ENCODE measurements at places on chromosomes 6 and 20.
A peak's percentile ranks its signal among the peaks of the same experiment; 100 is the strongest.

GRCh38 chr6:106444777-106445507 is 84.4 kb downstream of the CRYBG1 start:
- peak; percentile 74 for DNase-seq

GRCh38 chr20:31604567-31605030 is 490 bp upstream of the ID1 start:
- DNase-seq, result no peak

DNA sequence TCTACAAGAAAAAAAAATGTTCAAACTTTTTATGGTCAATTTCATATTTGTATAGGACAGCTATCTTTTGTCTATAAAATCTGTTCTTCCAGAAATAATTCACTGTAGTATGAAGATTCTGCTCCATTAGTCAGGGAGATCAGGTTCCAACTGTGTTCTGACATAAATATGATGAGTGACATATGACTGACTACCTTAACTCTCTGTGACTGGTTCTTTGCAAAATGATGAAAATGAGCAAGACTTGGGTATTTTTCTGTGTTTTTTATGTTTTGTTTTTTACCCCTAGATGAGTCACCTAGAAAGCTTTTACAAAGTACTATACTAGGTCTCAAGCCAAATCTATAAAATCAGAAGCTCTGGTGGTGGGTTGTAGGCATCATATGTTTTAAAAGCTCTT is 229.6 kb downstream of the MMUT start:
- DNase-seq, result no peak

DNA sequence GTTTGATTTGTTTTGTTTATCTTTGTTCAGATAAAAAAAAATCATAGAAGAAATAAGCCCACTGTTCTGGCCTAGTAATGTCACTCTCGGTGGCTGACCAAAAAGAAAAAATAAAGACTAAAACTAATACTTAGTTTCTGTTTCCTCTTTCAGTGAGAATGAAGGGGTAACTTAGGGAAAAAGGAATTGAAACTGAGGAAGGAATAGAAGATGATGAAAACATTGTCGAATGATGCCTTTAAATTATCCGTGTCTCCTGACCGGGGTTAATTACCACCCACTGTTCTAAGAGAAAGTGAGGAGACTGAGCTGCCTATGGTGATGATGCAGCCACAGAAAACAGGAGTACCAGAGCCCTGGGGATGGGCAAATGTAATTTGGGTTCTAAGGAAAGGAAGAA is 73.1 kb downstream of the PTCHD4 start:
- no peak for DNase-seq

DNA sequence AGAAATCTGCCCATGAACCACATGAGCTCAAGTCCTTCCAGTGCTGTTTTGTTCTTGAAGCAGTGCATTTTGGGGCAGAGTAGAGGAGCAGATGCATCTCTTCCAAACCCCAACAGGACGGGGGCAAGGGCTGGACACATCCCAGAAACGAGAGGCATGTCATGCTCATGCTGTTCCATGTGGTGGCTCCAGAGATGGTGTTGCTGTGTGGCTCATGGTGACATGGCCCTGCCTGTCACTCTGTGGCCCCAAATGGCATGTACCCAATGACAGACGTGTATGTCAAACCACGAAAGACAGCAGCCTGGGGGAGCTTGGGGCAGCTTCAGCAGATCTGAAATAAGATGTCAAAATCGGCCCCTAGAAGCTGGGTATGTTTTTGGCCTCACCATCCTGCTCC is 46.3 kb downstream of the NRN1 start:
- DNase-seq, result no peak

- no peak for DNase-seq
These were observed at the start of gene SSTR4 for GRCh38 chr20:23034721-23035671. Gene SSTR4 (plus strand): TSS chr20:23035312. CDS start chr20:23035484, 172 bp downstream.

- DNase-seq, result no peak
These were observed 35.0 kb upstream of the CD93 start for GRCh38 chr20:23120936-23121750.

DNA sequence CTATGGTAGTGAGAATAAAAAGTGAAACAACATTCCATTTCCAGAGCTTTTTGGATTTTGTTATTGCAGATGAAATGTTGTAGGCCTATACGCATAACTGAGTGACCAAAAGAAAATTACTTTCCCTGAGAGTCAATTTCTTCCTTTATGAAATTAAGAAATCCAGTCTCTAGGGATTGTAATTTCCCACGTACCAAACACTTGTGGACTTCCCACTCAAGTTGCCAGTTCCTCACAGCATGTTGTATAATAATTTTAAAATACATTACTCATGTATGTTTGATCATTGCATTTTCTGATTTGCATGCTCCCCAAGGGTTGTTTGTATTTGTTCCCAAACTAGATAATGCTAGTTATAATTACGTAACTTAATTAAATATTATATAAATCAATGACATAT is 12.0 kb upstream of the PRDM1 start:
- no peak for DNase-seq

- no peak for DNase-seq
These were observed 10.8 kb upstream of the CPNE5 start for GRCh38 chr6:36850021-36850420.

GRCh38 chr6:40325041-40325440 is 262.1 kb downstream of the LRFN2 start:
- no peak for DNase-seq

GRCh38 chr6:31776989-31777666 is at the start of gene VWA7:
Gene VWA7 (minus strand): TSS chr6:31777328. CDS start chr6:31776779, 549 bp downstream.
- peak; percentile 41 for DNase-seq

DNA sequence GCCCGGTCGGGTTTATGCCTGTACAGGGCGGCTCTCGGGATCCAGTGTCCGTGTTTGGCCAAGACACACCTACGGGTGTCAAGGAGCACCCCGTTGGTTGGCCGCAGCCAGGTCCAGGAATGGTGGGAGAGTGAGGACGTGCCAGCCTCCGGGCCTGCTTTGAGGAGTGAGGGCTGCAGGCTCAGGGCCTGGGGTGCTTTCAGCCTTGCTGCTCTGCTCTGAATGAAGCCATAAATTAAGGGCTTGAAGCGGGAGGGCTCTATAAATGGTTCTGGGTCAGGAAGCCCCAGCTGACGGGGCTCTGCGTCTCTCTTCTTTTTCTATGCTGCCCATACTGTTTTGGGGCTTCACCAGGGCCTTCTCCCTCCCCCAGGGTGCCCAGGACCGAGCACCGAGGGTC is 15.1 kb downstream of the GATA5 start:
- DNase-seq, result no peak

DNA sequence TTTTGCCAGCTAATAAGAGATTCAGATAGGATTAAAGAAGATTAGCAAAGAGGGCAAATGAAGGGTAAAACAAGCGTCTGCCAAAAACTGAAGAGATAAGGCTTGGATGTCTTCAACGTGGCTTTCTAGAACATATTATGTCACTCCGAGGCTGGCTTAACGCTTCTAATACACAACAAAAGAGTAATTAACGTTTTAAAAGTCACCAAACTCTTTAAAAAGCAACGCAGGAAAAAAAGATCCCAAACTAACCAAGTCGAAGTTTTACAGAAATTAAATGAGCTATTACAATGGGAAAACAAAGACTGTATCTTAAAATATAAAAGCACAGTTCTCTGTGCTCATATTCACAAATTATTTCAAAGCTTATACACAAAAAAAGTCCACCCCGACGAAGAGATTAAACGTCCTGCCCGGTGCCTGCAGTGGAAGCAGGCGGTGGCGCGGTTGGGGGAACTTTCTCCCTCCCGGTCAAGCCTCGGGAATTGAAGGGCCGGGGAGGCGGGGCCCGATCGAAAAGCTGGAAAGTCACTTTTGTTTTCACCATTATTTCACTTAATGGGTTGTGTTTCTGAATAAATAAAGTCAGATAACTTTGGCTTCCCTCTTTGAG is 1.2 kb downstream of the MAK start:
- DNase-seq, result peak; percentile 12

DNA sequence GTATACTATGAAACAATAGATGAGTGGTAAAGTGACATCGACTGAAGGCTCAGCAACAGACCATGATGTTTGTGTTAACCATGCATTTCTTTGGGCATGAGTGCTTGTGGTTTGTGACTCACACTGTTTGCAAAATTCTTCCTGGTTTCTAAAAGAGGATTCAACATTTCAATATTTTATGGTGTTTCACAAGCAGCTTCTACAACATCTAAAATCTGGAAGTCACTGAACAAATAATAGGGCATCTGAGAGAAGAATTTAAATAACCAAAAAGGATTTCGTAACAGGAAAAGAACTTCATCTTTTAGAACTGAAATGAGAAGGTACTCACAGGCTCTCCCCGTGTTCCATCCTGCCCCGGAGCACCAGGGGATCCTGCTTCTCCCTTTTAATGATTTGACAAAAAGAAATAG is 146.2 kb downstream of the COL21A1 start:
- DNase-seq, result no peak

- no peak for DNase-seq
These were observed 83.7 kb upstream of the ZFP64 start for GRCh38 chr20:52275181-52275691.

- peak; percentile 80 for DNase-seq
These were observed at the start of gene HRH3 for GRCh38 chr20:62219992-62220665. Gene HRH3 (minus strand): TSS chr20:62220278. CDS start chr20:62219970, 308 bp downstream.

DNA sequence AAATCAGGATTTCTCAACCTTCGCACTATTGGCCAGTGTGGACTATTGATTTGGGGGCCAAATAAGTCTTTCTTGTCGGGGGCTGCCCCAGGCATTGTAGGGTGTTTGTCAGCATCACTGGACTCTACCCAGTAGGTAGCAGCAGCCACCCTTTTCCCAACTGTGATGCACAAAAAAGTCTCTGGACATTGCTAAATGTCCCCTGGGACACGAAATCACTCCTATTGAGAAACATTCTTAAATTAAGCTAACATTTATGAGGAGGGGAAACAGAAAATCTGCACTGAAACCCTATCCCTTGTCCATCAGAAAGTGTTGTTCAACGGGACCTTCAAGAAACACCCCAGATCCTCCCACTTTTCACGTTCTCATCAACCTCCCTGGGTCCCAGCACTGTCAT is 54.2 kb downstream of the NFATC2 start:
- no peak for DNase-seq

- DNase-seq, result no peak
These were observed 644.5 kb upstream of the HS3ST5 start for GRCh38 chr6:114987281-114987680.

DNA sequence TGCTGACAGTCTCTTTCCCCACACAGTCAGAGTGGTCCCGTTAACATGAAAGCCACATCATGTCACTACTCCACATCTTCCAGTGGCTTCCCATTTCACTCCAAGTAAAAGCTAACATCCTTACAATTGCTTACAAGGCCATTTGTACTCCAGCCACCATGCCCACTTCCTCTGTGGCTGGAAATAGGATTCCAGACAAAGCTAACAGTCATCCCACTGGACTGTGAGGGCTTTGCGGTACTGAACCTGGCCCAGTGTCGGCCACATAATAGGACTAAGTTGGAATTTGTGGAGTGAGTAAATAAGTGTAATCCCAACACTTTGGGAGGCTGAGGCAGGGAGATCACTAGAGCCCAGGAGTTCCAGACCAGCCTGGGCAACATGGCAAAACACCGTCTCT is 10.9 kb downstream of the CCM2L start:
- DNase-seq, result no peak

- no peak for DNase-seq
These were observed 162.2 kb downstream of the GJA1 start for GRCh38 chr6:121597654-121598053.

DNA sequence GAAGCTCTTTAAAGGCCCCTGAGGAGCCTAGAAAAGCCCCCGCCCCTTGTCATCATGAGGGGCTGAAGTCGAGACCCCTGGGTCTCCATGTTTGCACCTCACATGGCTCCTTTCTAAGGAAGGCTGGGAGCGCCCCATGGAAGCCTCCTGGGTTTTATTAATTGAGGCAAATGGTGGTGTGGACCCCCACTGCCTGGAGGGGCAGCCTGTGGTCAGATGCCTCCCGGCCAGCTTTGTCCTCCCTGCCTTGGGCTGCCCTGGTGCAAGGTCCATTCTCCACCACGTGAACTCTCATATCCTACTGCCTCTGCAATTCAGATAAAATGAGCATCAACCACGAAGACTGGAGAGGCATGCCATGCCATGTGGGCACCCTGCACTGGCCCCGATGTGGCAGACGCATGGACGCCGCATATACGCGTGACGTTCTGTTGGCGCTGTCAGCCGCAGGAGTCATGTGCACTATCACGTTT is 295.5 kb downstream of the TAF4 start:
- no peak for DNase-seq

GRCh38 chr6:138691595-138692057 is 81.9 kb upstream of the CCDC28A start:
- no peak for DNase-seq

DNA sequence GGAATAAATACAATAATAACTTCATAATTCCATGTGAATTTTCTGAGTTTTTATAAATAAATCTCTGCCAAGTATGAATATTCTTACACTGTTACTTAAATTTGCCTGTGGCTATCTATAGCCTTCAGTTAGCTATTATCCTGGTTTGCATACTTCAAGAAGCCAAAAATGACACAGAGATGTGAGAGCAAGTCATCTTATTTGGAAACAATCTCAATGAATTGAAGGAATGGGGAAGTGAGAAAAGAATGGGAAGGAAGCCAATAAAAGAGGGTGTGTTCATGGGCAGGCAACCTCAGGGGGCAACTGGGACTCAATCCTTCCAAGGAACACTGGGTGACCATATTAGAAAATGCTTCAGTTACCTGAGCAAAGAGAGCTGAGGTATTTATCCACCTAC is 9.9 kb downstream of the HAO1 start:
- no peak for DNase-seq

GRCh38 chr6:144250276-144250675 is 34.9 kb upstream of the UTRN start:
- DNase-seq, result no peak

GRCh38 chr6:67560068-67560467 is 1075.0 kb upstream of the ADGRB3 start:
- DNase-seq, result no peak

- no peak for DNase-seq
These were observed 67.1 kb downstream of the LAMP5 start for GRCh38 chr20:9581509-9581908.

GRCh38 chr6:27019651-27020552 is 227.6 kb upstream of the PRSS16 start:
- DNase-seq, result peak; percentile 24

GRCh38 chr6:154154389-154154967 is 115.4 kb downstream of the OPRM1 start:
- peak; percentile 6 for DNase-seq

GRCh38 chr6:16136621-16137450 is 8.0 kb downstream of the MYLIP start:
- DNase-seq, result no peak

DNA sequence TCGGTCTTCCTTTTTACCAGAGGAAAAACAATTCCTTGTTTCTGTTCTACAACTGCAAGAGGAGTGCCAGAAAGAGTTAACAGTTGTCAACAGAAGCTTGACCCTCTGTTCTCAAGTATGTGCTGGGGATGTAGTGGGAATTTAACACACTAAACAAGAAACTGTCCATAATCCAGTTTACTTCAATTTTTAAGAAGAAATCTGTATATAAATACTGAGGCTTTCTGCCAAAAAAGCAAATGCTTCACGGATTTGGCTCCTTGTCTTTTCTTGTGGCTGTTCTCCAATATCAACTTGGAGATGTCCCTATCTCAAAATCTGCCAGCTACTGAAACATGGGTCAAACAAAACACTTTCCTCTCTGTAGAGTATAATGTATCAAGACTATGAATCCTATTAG is 26.8 kb downstream of the REV3L start:
- DNase-seq, result no peak

- no peak for DNase-seq
These were observed 145.5 kb upstream of the STMND1 start for GRCh38 chr6:16956361-16956760.

All from germinal center (tissue), 1 donor.